GM12878 (cell line): ENCODE measurements at places on chromosomes 16 and 17. TPM values are rescaled to one million over a fixed set of nuclear protein-coding genes. Genes with fewer than 3 reads are reported as not detected.

DNA sequence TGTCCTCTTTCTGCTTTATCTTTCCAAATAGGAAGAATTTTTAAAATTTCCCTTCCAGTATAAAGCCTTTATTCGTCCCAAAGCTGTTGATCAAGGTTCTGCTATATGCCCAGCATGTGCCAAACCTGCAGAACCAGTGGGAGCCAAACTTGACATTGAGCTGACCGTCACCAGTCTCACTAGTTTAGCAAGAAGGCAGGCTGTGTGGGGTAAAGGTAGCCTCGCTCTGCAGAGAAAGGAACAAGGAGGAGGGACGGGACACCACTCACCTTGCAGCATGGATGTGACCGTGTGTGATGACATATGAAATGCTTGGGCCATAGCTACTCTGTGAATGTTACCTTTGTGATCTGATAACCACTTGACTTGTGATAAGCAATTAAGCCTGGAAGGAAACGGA lies 392.2 kb downstream of the CPPED1 start:
- DNase-seq = no peak

DNA sequence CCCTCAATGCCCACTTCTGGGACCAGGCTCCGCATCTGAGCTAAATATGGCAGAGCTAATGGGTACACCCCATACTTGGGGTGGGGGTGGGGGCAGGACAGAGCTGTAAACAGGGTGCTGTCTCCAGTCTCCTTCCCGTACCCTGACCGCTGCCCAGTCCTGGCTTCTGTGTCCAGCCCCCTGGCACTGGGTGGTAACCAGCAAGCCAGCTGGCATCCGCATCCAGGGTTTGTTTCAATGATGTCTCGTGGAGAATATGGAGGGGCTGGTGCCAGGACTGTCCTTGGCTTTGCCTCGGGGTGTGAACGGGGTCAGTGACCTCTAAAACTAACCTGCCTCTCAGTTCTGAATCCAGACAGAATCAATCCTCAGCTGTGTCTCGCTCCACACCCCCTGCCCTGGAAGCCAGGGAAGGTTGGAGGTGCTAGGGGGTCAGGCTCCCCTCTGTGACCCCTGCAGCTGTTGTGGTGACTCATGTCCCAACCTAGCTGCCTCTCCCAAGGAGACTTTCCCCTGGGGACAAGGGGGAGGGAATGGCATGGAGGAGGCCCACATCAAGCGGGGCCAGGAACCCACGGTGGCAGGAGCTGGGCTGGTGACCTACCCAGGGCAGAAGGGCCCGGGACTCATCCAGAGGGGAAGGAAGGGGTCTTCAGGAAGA lies 1.5 kb upstream of the PNMT start:
- DNase-seq = no peak

The PDE6G gene
- 6.0 and 8.3 TPM in 2 replicates for total RNA-seq

GRCh38 chr16:57098188-57098841 lies 5.9 kb downstream of the CPNE2 start:
- no peak for DNase-seq

- DNase-seq = no peak
These were observed 104.6 kb downstream of the SPAG9 start for GRCh38 chr17:51016099-51016498.

DNA sequence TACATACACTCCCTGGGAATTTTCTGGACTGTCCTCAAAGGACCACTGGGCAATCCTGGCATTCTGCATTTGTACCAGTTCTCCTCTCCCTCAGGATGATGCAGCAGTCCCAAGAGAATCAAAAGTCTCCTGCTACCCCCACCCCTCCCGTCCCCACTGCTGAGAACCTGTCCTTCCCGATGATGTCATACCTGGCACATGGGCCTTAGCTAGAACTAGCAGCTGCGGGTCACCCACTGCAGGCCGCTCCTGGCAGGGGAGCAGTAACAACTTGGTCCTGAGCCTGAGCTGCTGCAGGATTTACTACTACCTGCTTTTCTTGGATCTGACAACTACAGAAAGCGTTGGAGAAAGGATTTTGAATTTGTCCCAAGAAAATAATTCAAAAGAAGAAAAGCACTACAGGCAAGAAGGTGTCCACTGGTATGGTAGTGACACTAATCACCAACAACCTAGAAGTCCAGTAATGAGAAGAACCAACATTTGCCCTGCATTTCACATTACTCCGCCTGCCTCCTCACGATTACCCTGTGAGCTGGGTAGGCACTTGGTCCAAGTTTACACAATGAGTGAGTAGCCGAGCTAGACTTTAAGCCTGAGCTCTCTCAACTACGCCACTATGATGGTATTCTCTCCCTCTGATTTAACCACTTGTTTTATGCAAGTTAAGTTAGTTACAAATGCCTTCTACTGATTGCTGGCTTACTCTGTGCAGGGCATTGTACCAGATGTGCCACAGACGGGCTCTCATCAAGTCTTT lies 55.3 kb upstream of the ETV4 start:
- no peak for DNase-seq

DNA sequence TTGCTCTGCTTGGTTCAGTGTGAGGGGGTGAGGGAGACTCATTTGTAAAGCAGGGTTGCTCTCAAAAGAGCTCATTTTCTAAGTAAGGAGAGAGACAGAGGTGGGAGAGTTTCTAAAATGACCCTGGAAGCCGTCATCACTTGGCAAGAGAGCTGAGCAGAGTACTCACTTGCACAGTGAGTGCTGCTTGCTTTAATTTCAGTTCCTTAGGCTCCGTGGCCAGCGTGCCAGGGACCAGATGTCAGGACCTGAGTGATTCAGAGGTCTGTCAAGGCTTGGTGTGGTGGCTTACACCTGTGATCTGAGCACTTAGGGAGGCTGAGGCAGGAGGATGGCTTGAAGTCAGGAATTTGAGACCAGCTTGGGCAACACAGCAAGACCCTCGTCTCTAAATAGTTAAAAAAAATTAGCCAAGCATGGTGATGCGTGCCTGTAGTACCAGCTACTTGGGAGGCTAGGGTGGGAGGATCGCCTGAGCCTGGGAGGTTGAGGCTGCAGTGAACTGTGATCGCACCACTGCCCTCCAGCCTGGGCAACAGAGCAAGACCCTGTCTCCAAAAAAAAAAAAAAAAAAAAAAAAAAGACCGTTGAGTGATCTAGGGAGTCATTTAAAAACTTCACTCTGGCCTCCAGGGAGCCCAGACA lies 10.7 kb downstream of the ZNF205 start:
- no peak for DNase-seq

DNA sequence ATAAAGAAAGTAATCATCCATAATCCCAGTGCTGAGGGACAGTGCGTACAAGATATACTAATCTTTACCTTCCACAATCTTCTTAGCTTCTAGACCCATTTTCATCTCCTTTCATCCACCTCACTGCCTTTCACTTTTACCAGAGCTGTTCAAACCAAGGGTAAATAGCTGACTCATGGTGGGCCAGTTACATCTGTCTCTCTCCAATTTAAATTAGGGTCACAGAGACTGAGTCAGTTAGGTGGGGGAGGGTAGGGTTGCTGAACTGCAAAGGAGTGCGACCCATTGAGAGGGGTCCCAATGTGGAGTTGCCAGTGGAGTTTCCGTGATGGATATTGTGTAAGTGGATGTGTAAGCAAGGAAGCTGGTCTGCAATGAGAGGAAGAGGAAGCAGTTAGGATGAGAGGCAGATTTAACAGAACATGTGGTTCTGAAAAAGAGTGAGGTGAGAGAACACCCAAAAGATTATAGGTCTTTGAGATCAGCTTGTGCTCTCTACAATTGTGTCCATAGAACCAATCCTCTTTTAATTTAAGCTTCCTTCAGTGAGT lies 83.5 kb downstream of the GP2 start:
- no peak for DNase-seq

DNA sequence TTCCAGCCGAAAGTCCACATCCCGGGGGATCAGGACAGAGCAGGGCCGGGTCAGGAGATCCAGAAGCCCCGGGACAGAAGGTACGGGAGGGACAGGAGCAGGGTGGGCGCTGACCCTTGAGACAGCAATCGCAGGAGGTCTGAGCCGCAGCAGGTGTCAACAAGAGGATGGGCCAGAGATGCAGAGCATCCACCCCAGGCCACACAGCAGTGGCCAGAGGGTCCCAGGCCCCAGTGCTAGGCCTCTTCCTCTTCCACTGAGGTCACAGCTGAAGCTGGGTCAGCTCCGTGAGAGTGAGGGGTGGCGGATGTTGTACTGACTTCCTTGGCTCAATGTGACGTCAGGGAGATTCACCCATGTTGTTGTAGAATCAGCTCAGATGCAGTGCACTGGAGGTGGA lies 8.7 kb upstream of the RNF213 start:
- no peak for DNase-seq

GRCh38 chr16:66905633-66906539 lies 12.8 kb downstream of the CDH16 start:
- no peak for DNase-seq
